IPS DF 6.9 (cell line): ENCODE measurements at places on chromosomes 1 and 21.

- no peaks in the 10 kb centered on the region for H3K36me3 ChIP-seq
- H3K27ac ChIP-seq, result no peak overlapping the region
- H3K4me1 ChIP-seq, result peaks cover 5% of the 10 kb centered on the region; the same call in 1 of the 2 replicates
- no peak for DNase-seq
Measured at GRCh38 chr1:94322696-94323095, 85.3 kb upstream of the ARHGAP29 start.

DNA sequence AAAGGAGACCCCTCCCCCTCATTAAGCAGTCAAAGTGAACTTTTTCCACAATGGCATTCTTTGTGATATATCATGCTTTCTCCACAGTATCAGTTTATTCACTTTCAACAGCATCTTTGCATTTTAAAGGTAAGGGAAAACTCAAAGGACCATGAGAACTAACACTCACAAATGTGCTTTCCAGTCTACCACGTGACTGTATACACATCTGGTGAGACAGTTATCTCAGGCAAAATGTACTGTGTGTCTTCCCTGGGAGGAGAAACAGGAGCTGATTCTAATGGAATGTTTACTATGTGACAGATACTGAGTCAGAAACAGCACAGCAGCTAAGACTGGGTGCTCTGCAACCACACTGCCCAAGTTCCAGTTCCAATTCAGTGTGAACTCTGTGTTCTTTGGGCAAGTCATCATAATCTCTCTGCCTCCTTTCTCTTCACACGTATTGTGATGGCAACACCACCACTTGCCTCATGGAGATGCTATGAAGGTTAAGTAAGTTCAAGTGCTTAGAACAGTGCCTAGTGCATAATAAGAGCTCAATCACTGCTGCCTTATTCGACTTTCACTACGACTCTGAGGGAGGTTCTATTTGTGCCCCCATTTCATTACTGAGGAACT is 79.0 kb downstream of the SLC45A1 start:
- no peaks in the 10 kb centered on the region for H3K36me3 ChIP-seq
- DNase-seq, result no peak
- H3K27ac ChIP-seq, result no peak overlapping the region
- H3K4me1 ChIP-seq, result peaks cover 8% of the 10 kb centered on the region

DNA sequence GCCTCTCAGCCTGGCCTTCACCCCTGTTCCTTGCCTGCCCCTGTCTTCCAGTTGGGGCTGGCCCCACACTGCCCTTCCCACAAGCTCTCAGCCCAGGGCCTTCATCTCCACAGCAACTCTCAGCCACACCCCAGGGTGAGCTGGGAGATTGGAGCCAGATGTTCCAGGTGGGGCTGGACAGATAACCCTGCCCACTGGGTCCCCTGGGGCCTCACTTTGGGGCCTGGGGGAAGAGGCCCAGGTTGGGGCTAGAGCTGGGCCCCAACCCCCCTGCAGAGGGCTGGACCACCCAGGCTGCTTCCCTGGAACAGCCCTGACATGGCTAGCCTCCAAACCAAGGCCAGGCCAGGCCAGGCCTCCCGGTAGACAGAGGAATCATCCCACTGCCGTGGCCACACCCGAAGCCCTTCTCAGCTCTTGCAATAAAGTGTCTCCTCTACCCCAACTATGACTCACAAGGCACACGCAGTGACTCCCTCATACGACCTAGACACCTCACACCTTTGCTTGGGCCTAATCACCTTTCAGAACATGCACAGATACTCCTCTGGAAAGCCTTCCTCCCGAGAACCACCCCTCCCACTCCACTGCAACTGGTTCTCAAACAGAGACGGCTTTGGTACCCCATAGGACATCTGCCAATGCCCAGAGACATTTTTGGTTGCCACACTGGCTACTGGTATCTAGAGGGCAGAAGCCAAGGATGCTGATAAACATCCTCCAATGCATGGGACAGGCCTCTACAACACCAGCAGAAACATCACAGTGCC is 22.2 kb downstream of the SLC2A1 start:
- DNase-seq, result no peak
- no peaks in the 10 kb centered on the region; the same call in 1 of the 2 replicates for H3K4me1 ChIP-seq

GRCh38 chr1:232599178-232600041 is 30.5 kb downstream of the SIPA1L2 start:
- H3K27ac ChIP-seq, result no peak overlapping the region
- H3K36me3 ChIP-seq, result no peaks in the 10 kb centered on the region
- H3K27me3 ChIP-seq, result no peaks in the 10 kb centered on the region
- DNase-seq, result no peak
- H3K4me1 ChIP-seq, result no peaks in the 10 kb centered on the region

GRCh38 chr1:1348420-1349255 is 580 bp downstream of the DVL1 start:
- H3K4me1 ChIP-seq, result peaks cover 15% of the 10 kb centered on the region
- H3K27ac ChIP-seq, result no peak overlapping the region
- no peak for DNase-seq
- peak overlapping the region; percentile 55 for H3K4me3 ChIP-seq
- H3K27me3 ChIP-seq, result no peaks in the 10 kb centered on the region
- H3K36me3 ChIP-seq, result no peaks in the 10 kb centered on the region; the same call in 1 of the 2 replicates

DNA sequence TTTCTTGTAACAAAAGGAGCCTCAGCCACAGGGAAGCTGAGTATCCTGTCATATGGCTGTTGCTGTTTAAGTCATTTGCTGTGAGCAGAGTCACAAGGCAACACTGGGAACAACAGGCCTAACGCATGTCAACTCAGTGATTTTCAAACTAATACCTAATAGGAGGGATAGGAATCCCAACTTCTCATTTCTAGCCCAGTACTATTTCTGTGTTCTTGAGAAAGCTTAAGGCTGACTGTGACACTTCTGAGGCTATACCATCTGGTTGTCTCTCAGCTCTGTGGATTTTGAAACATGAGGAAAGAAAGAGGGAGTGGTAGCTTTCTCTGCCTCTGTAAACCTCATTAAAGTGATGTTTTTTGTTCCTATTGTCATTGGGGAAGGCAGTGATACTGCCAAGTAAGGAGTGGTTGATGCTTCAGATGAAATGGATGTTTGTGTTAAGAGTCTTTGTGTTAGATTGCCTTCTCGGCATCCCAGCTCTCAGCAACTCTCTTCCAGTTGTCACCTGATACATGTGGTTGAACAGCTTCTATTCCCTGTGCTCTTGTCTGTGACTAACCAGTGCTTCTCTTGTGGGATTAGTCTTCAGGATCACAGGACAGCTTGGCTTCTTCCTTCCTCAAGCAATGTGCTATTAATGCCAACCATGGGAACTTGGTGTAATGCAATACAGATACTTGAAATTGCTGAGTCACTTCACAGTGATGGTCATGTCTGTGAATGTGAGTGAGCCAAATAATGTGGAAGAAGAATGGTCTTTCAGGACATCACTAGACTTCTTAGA is 166.8 kb upstream of the IVNS1ABP start:
- no peaks in the 10 kb centered on the region for H3K36me3 ChIP-seq
- no peaks in the 10 kb centered on the region; the same call in none of the 2 replicates for H3K4me1 ChIP-seq
- DNase-seq, result no peak
- H3K4me3 ChIP-seq, result no peak overlapping the region

DNA sequence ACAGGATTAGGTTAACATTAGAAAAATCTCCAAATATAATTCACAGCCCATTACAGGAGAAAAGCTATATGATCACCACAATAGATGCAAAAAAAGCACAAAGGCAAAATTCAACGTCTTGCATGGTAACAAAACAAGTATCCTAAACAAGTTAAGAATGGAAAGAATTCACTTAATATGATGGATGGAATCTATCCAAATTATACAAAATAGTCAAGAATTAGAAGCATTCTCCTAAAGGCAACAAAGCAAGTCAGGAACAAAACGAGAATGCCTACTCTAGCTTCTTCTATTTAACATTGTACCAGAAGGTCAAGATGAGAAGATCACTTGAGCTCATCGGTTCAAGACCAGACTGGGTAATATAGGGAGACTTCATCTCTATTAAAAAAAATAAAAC is 442.8 kb downstream of the SETD4 start:
- H3K27ac ChIP-seq, result no peak overlapping the region
- DNase-seq, result no peak
- H3K27me3 ChIP-seq, result no peaks in the 10 kb centered on the region
- H3K36me3 ChIP-seq, result no peaks in the 10 kb centered on the region
- 0 out of 2 replicates have a peak, but pooled peaks cover 2% of the 10 kb centered on the region for H3K4me1 ChIP-seq
- H3K4me3 ChIP-seq, result no peak overlapping the region

DNA sequence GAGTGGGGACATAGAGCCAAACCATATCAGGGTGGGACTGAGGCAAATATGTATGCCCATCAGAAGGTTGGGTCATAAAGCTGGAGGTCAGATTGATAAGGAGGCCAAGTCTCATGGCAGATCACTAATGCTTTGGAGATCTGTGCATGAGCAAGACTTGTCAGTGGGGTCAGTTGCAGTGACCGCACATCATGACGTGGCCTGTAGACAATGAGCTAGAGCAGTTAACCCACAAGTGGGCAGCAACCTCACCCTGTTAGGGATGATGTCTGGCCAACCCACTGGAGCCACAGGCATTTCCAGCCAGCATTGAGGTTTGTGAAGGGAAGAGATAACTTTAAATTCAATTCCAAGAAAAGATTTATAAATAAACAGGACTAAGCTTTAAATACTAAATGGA is 66.7 kb downstream of the XCL1 start:
- H3K36me3 ChIP-seq, result no peaks in the 10 kb centered on the region
- no peak overlapping the region for H3K4me3 ChIP-seq
- no peak for DNase-seq
- no peaks in the 10 kb centered on the region for H3K4me1 ChIP-seq

- H3K27me3 ChIP-seq, result no peaks in the 10 kb centered on the region
- H3K4me1 ChIP-seq, result no peaks in the 10 kb centered on the region
- no peak overlapping the region for H3K4me3 ChIP-seq
- H3K27ac ChIP-seq, result no peak overlapping the region
Measured at GRCh38 chr21:36077758-36078157, 7.9 kb downstream of the CBR1 start.
